ENCODE measurements at places on chromosomes 11 and 22. TPM values are rescaled to one million over a fixed set of nuclear protein-coding genes. Genes with fewer than 3 reads are reported as not detected.

- no peak for DNase-seq
Measured at GRCh38 chr11:111457731-111458368, 54.3 kb downstream of the BTG4 start.

Gene SLC17A6
- not detected for total RNA-seq

DNA sequence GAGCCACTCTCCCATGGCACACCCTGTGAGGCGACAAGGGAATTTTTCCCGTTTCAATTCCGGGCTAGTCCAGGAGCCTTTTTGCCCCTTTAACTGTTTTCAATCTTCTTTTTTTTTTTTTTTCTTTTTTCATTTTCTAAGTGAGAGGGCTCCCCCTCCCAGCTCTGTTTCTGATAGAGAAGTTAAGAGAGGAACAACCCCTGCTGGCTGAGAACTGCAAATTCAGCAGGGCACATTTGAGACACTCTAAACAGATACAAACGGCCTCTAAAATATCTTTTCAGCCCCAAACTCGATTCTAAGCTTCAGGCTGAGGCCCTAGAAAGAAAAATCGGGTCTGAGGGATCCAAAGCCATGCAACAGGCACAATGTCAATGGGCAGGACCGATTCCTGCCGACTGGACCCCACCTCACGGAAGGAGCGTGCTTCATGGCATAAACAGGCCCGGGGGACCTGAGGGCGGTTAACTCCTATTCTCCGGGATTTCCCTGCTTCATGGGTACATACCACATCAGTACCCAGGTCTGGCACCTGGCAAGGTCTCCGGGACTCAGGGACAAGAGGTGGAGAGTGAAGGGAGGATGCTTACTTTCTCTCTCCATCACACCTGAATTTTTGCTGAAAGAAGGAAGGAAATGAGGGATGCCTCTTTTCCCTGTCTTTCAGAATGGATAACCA is 627.5 kb downstream of the BUD13 start:
- DNase-seq, result no peak

Gene HBB
- total RNA-seq, result 140 TPM

DNA sequence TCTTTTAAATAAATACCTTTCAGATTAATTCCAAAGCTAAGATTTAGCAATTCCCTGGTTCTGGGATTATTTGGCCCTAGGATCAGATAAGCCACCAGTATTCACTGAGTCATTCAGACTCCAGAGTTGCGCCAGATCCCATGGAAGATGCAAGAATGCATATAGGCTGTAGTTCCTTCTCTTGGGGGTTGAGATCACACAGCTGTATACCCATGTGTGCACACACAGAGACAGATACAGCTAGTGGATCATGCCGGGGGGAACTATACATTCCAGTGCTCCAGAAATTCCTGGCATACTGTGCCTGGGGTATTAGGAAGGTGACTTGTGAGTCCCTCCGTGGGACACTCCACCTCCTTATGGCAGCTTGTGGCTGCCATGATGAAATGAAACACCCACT is 75.4 kb downstream of the ZBTB16 start:
- DNase-seq, result no peak

- no peak for DNase-seq
Measured at GRCh38 chr11:19253817-19254216, 13.1 kb upstream of the E2F8 start.

Gene PARVG
- 3.1 TPM for total RNA-seq

GRCh38 chr11:31414338-31414737 is 44.7 kb downstream of the DNAJC24 start:
- DNase-seq, result no peak

- no peak for DNase-seq
Measured at GRCh38 chr11:35598254-35599125, 19.8 kb upstream of the FJX1 start.

DNA sequence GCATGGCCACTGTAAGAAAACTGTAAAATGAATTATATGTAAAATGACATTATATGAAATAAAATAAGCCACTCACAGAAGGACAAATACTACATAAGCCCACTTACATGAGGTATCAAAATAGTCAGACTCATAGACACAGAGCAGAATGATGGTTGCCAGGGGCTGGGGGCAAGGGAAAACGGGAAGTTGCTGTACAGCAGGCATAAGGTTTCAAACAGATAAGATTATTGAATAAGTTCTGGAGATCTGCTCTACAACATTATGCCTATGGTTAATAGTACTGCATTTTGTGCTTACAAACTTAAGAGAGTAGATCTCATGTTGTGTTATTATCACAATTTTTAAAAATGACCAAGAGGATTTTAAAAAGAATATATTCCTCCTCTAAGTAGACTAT is 32.7 kb upstream of the HEPHL1 start:
- no peak for DNase-seq

Gene SLC22A25
- not detected for total RNA-seq

Gene C22orf15
- not detected for total RNA-seq

Gene APOBEC3B
- 0.78 TPM for total RNA-seq

DNA sequence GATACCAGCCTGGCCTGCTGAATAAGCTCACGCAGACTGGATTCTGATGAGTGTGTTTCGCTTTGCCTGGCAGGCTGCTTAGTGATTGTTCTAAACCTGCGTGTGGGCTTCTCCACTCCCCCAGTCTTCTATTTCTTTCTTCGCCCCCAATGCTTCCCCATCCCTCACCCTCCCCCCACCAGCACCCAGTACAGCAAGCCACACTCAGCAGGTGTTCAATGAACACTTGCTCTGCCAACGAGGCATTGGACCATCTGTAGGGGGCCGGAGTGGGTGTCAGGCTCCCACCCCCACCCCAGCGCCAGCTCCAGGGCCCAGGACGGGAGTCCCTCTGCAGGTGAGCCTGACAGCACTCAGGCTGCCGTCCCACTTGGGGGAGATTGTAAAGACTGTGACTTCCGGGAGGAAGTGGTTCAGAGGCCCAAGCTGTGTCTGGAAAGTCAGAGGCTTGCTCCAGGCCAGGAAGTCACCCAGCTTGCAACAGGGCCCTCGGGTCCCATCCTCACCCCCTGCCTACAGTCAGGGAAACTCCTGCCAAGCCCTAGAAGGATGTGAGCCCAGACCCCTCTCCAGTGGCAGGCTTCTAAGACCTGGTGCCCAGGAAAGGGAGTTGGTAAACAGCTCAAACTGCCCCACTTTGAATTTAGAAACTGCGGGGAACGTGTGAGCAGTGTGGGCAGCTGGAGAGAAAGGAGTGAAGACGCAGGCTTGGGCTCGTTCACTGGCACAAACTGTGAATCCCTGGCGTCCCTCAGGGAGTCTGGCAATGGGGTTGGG is 66.3 kb upstream of the PRDM11 start:
- DNase-seq, result peak; percentile 72

Gene OR52H1
- total RNA-seq, result not detected

Gene KRTAP5-2
- total RNA-seq, result not detected

DNA sequence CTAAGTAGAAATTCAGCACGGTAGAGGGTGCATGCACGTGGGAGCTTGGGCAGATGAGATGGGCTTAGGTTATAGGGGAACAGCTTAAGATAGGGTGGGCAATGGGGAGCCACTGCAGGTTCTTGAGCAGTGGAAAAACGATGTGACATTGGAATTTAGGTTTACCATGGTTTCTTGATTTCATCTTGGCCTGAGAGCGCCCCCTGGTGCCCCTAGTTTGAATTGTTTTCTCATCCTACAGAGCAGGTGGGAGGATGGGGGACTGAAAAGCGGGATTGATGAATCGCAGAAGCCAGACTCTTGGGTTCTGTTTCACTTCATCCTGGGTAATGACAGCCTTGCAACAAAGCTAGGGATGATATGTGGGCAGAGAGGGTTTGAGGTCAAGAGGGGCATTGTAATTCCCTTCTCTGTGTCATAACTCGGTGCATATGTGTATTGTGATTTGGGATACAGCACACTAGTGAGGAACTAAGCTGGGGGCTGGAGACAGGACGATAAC is 6.7 kb upstream of the MCAM start:
- peak; percentile 85 for DNase-seq

DNA sequence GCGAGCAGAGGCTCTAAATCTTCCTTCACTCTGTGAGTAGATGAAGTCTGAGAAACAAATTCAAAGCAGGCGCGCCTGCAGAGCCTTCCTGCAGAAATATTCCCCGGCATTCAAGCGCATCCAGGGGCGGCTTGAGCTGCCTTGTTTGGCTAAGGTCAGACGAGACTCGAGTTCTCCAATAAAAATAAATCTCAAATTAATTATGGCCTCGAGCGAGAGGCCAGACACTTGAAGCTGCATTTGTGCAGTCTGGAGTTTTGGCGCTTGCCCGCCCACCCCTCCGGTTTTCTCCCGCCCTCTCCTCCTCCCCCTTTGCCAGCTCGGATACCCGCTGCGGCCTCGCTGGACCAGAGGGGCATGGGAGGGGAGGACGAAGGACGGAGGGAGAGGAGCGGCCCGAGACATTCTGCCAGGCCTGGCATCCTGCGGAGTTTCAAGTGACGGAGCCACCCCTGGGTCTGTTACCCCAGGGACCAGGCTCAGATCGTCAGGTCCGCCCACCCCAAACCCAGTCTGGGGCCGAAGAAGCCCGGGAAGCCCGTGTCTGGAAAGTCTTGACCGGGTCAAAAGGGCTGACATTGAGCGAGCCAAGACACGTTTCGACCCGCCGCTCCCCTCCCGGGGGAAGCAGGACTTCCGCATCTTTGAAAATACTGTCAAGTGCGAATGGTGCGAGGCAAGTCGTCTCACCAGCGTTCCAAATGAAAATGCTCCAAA is 3.8 kb upstream of the FLI1 start:
- DNase-seq, result peak; percentile 64
